Substantia nigra (tissue), 51 donors: ENCODE measurements at places on chromosomes 16 and 17.
A peak's percentile ranks its signal among the peaks of the same experiment; 100 is the strongest.

GRCh38 chr16:1019231-1020090, 37.9 kb downstream of the SOX8 start:
- peak; percentile 70 for DNase-seq

DNA sequence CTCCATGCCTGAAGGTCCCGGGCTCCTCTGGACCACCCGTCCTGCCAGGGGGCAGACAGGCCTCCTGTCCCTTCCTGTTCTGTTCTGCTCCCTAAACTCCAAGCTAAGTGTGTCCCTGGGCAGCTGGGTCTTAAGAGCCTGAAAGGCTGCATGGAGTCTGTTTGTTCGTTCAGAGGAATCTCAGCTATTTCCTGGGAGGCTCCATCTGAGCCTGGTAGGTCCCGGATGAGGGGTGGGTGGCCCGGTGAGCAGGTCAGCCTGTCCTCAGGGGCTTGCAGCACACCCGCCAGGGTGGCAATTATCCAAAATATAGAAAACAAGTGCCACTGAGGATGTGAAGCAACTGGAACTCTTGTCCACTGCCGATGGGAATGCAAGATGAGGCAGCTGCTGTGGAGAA, 12.6 kb downstream of the ACTG1 start:
- DNase-seq = no peak

DNA sequence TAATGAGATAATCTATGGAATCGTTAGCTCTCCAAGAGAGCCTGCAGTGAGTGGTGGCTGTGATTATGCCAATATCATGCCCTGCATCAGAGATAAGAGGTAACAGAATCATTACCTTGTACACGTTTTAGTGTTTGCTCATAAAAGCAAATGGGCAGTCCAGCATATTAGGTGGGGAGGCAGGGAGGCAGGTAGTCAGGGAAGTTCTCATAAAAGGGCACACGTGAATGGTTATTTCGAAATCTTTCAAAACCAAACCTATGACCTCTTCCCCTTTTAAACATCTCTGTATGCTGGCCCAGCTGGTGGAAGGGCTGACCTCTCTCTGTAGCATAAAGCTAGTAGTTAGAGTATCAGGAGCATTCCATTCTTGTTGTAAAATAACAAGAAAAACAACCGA, 51.7 kb downstream of the VAT1L start:
- no peak for DNase-seq

DNA sequence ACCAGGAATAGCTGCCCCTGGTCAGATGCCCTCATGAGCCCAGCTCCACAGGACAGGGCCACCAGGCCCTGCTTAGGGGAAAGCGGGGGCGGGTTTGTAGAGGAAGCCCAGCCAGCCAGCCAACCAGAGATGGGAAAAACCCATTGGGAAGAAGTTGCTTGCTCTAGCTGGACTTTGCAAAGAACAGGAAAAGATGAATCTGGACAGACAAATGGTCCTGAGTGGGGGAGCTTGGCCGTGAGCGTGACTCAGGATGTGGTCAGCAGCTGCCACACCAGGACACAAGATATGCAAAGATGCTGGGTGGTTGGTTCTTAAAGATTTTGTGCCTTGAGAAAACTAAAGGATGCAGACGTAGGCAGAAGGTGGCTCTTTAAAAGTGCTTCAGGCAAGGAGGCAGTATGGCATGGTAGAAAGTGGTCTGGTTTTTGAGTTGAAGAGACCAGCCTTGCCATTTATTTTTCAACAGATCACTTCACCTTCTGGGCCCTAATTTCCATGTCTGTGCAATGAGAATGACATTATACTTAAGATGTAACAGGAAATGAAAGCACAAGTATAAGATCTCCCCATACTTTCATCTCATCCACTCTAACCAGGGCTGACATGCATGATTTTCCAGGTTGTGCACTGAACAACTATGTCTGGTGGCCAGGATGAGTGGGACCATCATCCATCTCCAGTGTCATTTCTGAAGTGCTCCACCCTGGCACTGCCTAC, 27.8 kb upstream of the HEATR6 start:
- DNase-seq = no peak

DNA sequence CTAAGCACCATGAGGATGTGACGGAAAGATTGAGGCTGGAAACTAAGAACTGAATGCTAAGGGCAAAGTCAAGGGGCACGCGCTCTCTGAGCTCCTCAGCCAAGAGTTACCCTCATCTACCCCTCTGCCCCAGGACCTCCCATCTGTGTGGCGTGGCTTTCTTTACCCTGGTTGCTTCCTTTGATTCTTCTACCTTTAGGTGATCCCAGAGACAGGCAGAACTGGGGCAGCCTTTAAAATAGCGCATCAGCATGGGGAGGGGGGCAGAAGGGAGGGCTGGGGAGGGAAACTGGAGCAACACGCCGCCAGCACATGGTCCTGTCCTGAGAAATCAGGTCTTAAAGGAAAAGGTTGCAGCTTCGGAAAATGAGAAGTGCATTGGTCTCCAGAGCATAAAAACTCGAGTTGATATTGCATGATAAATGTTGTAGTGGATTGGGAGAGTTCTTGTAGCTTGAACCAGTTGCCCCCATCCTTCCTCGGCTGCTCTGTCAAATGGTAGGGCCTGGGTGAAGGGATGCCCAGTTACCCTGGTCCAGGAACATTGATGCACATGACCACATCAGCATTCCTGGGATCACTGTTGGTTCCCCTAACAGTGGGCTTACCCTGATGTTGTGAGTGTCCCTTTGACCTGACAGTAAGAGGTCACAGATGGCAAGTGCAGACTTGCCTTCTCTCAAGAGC, 29.7 kb downstream of the LDHD start:
- DNase-seq = no peak

DNA sequence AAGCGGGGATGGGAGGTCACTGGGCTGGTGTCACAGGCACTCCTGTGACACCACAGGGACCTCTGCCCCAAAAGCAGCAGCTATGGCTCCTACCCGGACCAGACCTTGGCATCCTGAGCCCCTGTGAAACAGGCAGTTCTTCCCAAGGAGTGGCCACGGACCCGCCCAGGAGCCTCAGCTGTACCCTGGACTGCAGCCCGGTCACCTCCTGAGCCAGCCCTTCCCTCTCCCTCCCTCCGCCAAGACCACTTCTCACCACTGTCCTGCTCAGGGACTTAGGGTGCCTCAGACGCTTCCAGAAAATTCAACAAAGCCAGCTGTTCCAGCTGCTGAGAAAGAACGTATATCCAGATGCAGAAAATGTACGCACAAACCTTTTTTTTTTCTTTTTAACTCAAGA, 13.9 kb upstream of the NCBP3 start:
- DNase-seq = no peak

- peak; percentile 52 for DNase-seq
These were observed 654 bp downstream of the LASP1 start for GRCh38 chr17:38870259-38871165.

DNA sequence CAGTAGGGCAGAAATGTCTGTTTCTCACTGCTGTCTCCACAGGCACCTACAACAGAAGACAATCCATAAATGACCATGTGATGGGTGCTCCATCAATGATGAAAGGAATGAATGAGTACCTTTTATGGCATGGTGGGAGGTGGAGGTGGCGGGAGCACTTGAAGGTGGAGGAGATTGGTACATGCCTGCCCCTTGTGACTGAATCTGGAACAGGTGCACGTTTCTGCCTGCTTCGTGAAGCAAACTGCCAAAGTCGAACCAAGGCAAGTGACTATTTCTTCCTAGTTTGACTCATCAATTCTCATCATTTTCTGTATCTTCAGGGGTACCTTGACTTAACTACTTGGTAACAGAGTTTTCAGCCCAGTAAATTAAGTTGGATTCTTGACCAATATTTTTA, 25.4 kb downstream of the CDRT15 start:
- DNase-seq = no peak

- peak; percentile 50 for DNase-seq
These were observed 5.9 kb upstream of the CD68 start for GRCh38 chr17:7573324-7574080.

GRCh38 chr16:17301593-17302135, 169.1 kb downstream of the XYLT1 start:
- no peak for DNase-seq

- DNase-seq = no peak
These were observed 162.6 kb downstream of the SDK2 start for GRCh38 chr17:73481676-73482075.

GRCh38 chr16:67504031-67505021, 21.0 kb upstream of the AGRP start:
- no peak for DNase-seq

DNA sequence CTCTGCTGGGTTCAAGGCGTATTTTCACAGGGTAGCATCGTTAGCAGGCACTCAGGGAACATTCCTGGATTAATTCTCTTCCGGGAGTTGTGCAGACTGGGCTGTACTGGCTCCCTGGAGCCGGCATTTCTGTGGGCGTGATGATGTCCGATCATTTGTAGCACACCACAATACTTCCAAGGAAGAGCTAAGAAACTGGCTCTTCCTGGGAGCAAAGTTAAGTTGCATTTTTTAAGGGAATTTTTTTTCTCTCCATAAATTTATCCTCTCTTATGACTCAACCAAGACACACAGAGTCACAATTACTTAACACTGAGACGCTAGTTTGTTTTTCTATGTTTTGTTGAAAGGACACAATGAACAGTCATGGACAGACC, 211.6 kb upstream of the FOXF1 start:
- no peak for DNase-seq

DNA sequence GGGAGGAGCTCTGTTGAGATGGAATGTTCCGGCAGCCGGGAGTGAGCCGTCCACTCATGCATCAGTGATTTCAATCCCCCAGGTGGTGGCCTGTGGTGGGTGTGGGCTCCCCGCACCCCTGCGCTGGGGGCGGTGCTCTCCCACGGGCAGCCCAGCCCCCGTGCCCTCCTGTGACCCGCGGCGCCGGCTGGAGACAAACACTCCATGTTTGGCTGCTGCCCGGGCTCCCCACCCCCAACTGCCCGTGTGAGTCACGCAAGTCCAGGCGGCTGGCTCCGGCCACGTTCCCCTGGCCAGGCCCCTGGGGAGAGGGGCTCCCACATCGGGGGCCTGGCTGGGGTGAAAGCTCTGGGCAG, 29.4 kb downstream of the CACNA1H start:
- DNase-seq = no peak

- no peak for DNase-seq
These were observed 37.3 kb downstream of the BCO1 start for GRCh38 chr16:81275795-81276194.

DNA sequence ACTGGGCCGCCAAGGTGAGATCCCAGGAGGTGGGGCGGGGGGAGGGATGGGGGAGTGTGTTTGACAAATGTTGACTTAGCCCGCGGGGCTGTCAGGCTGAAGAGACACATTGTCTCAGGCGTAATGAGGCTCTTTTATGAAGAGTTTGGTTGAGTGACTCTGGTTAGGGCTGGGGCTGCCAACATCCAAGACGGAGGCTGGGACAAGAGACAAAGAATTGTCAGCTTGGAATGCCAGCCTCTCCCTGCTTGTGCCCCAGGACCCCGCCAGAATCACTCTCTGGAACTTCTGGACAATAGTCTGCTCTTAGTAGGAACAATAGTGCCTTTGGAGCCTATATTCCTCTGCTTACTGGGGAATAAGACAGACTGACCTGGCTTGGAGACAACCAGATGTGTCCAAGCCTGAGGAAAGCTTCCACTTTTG, 24.0 kb downstream of the PCTP start:
- no peak for DNase-seq

DNA sequence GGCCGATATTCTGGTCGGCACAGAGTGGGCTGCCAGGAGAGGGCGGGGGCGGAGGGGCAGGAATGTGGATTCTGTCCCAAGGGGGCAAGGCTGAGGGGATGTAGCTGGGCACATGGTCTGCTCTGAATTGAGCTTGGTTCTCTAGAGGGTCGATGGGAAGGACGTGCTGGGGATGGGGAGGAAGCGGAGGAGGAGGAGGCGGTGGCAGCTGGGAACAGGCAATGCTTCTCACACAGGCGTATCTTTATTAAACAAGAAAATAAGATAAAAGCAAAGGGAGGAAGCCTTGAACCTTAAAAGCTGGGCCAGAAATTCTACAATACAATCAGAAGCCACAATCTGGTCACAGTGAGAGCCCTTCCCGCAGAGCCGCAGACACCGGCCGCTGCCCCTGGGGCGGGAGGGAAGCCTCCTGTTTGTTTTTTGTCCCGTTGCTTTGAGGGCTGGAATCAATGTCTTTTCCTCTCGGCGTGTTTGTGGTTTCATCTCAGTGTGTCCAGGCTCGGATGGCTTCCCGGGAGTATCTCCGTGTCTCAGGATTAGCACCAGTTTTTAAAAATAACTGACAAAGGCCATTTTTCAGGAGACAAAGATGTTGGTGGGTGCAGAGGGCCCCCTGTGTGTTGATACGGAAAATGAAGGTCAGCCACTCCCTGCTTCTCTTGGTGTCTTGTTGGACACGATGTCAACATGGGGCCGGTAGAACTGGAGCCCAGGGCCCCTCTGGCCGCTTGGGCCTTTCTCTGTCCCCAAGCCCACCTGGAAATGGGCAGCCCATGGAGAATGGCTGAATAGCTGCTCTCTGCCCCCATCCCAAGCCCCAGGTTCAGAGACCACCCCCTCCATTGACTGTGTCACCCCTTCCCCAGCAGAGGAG, 12.3 kb upstream of the SLC7A5 start:
- DNase-seq = no peak

- no peak for DNase-seq
These were observed 55.8 kb upstream of the GSE1 start for GRCh38 chr16:85557083-85557970.

- no peak for DNase-seq
These were observed 83.1 kb downstream of the NT5M start for GRCh38 chr17:17386094-17386800.

- no peak for DNase-seq
These were observed 15.5 kb downstream of the VPS35 start for GRCh38 chr16:46673320-46674013.

DNA sequence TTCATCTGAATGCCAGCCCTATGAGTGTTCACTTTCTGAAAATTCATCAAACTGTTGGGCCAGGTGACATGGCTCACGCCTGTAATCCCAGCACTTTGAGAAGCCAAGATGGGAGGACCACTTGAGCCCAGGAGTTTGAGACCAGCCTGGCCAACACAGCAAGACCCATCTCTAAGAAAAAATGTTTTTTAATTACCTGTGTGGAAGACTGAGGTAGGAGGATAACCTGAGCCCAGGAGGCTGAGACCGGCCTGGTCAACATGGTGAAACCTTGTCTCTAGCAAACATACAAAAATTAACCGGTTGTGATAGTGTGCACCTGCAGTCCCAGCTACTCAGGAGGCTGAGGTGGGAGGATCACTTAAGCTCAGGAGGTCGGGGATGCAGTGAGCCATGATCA, 10.3 kb downstream of the MYH11 start:
- DNase-seq = no peak

GRCh38 chr16:54630284-54630967, 300.2 kb upstream of the IRX5 start:
- DNase-seq = no peak

GRCh38 chr17:56125830-56126819, 27.1 kb upstream of the ANKFN1 start:
- DNase-seq = no peak

- no peak for DNase-seq
These were observed 152.6 kb downstream of the CMIP start for GRCh38 chr16:81597079-81597658.

- no peak for DNase-seq
These were observed 234.5 kb downstream of the SEC14L1 start for GRCh38 chr17:77375108-77375916.

- no peak for DNase-seq
These were observed 28.5 kb downstream of the TMEM132E start for GRCh38 chr17:34607917-34608316.

GRCh38 chr16:73875996-73876690, 420.5 kb upstream of the PSMD7 start:
- DNase-seq = no peak

GRCh38 chr17:39597372-39598046, 10.2 kb downstream of the NEUROD2 start:
- DNase-seq = no peak

- no peak for DNase-seq
These were observed 62.9 kb upstream of the CPHXL start for GRCh38 chr16:75789237-75789636.

GRCh38 chr17:76182016-76182764, 41.1 kb upstream of the FOXJ1 start:
- DNase-seq = peak; percentile 77
